HCEC 1CT (cell line): ENCODE measurements at places on chromosomes 1 and 21.

- peak; percentile 85 for DNase-seq
Measured at GRCh38 chr21:35924714-35925301, 135.5 kb downstream of the SETD4 start.

- DNase-seq, result no peak
Measured at GRCh38 chr1:203743091-203743571, 21.9 kb upstream of the LAX1 start.

GRCh38 chr1:26826261-26827105, at the start of gene ZDHHC18:
Gene ZDHHC18 (plus strand): TSS chr1:26826688. CDS start chr1:26826805, 117 bp downstream.
- DNase-seq, result peak; percentile 57

DNA sequence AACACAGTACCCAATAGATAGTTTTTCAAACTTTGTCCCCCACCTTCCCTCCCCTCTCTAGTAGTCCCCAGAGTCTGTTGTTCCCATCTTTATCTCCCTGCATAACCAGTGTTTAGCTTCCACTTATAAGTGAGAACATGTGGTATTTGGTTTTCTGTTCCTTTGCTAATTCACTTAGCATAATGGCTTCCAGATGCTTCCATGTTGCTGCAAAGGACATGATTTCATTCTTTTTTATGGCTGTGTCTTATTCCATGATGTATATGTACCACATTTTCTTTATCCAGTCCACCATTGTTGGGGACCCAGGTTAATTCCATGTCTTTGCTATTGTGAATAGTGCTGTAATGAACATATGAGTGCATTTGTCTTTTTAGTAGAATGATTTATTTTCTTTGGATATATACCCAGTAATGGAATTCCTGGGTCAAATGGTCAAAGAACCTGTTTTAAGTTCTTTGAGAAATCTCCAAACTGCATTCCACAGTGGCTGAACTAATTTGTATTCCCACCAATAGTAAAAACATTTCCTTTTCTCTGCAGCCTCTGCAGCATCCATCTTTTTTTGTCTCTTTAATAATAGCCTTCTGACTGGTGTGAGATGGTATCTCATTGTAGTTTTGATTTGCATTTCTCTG, 126.0 kb downstream of the AK5 start:
- peak; percentile 30 for DNase-seq

DNA sequence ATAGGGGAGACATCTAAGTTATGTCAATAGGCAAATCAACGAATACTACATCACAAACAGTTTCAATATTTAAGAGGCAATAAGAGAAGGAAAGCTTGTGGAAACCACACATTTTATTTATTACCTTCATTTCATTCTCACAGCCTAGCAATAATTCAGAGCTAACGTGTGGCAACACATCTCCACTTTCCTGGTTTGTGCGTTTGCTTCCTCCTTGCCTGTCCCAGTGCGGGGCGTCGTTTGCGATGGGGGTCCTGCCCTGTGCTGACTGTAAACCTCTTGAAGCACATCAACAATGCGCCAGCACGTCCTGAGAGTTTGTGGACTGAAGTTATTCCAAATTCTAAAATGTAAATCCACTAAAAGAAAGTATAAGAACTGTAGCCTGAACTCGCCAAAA, 14.4 kb upstream of the VPS26C start:
- DNase-seq, result no peak

DNA sequence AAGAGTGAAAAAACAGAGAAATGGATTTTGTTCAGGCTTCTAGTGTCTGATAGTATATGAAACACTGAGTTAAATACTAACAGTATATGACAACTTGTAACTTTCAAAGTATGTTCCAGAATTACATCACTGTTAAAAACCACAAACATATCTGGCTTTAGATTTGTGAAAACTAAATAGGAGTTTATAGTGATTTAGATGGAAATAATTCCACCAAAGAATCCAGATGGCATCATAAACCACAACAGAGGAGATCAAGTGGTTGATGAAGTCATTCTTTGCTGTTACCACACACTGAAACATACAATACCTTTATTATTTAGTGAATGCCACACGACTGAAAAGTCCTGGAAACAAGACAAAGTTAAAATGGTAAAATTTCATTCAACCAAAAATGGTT, 37.2 kb downstream of the ALG14 start:
- peak; percentile 95 for DNase-seq
